ENCODE measurements at places on chromosomes 16 and 17.
A peak's percentile ranks its signal among the peaks of the same experiment; 100 is the strongest.

DNA sequence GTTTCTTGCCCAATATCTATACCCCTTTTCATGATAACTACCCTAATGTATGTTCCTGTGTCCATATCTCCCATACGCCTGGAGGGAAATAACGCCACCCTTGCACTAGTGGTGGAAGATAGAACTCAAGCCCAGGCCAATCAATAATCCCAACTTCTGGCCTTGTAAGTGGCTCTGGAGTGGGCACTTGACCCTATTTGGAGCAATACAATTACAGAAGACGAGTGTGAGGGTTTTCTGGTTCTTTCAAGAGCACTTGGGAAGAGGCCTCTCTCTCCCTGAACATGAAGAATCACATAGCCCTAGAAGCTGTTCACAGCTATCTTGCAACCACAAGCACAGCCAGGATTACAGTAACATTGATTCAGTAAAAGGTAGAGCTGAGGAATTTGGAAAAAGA, 217.9 kb downstream of the RAB11FIP4 start:
- no peak for DNase-seq

DNA sequence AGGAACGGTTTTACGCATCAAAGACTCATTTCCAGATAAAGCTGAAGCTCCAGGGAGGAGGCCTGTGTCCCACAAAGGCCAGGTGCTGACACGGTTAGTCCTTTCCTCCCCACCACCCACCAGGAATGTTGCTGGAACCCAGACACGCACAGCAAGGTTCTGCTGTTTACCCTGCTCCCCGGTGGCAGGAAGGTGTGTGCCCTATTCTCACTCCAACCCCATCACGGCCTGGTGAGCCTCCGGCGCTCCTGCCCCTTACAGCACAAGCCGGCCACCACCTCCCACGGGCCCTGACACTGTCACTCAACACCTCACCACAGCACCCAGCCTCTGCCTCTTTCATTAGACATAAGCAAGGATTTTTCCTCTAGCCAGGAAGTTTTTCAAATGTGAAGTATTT, 47.8 kb downstream of the ANKRD11 start:
- no peak for DNase-seq

DNA sequence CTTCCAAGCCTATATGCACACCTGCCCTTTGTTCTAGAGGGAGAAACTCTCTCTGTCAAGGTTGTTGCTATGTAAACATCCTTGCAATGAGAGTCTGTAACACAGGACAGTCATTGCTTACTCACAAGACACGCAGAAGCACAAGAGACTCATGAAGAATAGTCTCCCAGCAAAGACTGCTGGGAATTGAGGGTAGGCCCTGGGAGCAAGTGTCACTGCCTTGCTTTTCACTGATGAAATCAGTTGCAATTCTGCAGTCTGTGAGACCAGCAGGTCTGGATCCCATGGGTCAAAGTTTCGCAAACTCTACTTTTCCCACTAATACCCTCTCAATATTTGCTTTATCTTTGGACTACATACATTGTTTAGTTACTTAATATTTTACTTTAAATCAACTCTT, 177.4 kb downstream of the FTO start:
- peak; percentile 83 for DNase-seq

DNA sequence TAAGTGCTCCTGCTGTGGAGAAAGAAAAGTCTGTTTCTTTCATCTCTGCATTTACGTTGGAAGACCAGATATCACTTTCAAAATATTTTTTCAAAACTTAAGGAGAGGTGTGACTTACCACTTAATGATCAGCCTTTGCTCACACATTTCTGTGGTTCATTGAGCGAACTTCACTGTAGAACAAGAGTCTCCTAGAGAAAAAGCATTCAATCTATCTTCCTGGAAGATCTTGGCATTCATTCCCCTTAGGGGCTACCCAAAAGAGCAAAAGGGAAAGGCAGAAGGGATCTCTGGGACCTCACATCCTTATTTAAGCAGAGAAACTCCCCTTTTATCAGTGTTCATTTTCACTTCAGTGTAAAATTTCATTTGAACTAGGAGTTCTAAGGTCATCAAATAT, 61.2 kb downstream of the HS3ST3A1 start:
- DNase-seq = peak; percentile 78

GRCh38 chr16:49854796-49855203, 1.1 kb downstream of the ZNF423 start:
- peak; percentile 43 for DNase-seq

DNA sequence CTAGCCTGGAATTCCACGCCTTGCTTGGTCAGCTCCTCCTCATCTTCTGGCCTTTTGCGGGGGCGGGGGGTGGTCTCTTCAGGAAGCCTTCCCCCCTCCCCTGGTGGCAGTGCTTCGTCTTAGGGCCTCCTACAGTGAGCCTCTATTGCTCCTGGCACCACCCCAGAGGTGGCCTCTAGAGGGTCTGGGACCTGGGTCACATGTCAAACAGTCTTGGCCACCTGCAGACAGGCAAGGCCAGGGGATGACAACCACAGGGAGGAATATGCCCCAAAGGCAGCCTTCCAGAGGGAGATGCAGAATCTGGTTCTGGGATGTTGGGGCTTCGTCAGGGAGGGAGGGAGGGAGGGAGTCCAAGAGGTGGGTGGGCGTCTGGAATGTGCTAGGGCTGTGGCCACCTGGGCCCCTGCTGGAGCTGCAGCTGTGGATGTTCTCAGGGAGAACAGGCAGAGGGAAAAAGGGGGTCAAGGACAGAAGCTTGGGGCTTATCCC, 50.6 kb downstream of the SMPD3 start:
- no peak for DNase-seq

- peak; percentile 76 for DNase-seq
Measured at GRCh38 chr17:76141212-76142038, at the start of gene FOXJ1. Gene FOXJ1 (minus strand): TSS chr17:76141245. CDS start chr17:76140395, 850 bp downstream.

- DNase-seq = peak; percentile 39
Measured at GRCh38 chr16:20300312-20301097, 26.8 kb downstream of the GP2 start.

- DNase-seq = no peak
Measured at GRCh38 chr17:79301469-79301868, 226.8 kb downstream of the ENGASE start.

DNA sequence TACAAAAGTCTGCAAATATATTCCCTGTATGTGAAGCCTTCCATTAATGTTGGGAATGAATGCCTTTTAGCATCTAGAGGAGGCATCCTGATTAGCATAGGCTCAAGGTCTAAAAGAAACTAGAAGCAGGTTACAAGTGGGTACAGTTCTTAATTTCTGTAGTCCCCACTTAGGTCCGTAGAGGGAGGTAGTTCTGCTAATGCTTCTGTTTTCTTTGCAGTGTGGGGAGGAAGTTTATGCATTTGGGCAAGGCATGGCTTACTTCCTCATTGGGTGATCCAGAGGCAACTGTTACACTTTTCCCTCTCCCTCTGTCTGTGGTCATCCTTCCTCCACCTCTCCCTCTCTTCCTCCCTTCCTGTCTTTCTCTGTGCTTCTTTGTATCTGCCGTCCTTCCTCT, 108.4 kb upstream of the ZKSCAN2 start:
- DNase-seq = no peak

GRCh38 chr16:64398793-64399192, 723.1 kb downstream of the CDH11 start:
- DNase-seq = peak; percentile 73

- DNase-seq = peak; percentile 31
Measured at GRCh38 chr17:2292100-2292499, 11.5 kb downstream of the SMG6 start.

GRCh38 chr16:82660966-82661365, 34.2 kb downstream of the CDH13 start:
- no peak for DNase-seq

DNA sequence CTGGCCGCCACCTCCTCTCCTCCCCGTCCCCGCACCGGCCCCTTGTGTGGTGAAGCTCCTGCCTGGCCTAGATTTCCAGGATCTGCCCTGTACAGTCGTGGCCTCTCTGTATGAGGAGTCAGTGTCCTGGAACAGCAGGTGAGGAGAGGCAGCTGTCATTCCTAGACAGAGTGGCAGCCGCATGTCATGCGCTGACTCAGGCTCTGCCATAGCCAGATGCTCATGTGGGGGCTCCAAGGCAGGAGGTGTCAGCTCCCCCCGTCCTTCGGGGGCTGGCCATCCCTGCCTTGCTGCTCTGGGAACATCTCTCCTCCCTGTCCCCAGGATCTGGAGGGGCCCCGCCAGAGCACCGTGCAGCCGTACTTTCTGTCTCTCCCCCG, 60.4 kb downstream of the BAIAP2 start:
- peak; percentile 30 for DNase-seq

- no peak for DNase-seq
Measured at GRCh38 chr16:10935226-10935915, 6.9 kb downstream of the DEXI start.

DNA sequence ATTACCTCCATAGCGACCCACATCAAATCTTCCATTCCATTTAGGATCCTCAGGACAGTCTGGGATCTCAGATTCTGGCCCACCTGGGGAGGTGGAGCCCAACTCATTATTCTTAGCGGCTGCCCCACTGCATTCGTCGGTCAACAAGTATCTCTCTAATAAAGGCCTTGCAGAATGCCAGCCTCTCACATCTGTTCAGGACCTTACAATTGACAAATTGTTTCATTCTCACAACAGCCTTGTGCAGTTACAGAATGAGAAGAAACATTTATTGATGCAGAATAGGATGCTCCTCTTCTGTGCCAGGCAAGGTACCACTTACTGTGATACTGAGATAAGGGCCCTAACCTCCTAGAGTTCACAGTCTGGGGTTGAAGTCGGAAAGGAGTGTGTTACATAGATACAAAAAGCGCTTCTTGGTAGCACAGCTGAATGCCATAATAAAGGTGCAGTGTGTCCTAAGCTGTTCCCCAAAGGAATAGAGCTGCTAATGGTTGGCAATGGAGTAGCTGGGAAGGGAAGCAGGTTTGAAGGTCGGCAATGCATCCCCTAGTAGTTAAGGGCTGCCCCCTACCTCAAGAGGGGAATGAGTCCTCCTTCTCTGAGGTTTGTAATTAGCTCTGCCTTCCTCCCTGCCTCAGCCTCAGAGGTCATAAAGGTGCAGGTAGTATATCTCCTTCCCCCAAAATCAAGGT, 2.3 kb upstream of the MPP2 start:
- no peak for DNase-seq

- no peak for DNase-seq
Measured at GRCh38 chr17:81457917-81458555, 54.6 kb downstream of the ACTG1 start.

GRCh38 chr16:47448830-47449575, 11.9 kb downstream of the ITFG1 start:
- no peak for DNase-seq

- no peak for DNase-seq
Measured at GRCh38 chr17:69466451-69466850, 52.0 kb downstream of the MAP2K6 start.

- no peak for DNase-seq
Measured at GRCh38 chr16:21159281-21159951, 942 bp downstream of the LDAF1 start.

DNA sequence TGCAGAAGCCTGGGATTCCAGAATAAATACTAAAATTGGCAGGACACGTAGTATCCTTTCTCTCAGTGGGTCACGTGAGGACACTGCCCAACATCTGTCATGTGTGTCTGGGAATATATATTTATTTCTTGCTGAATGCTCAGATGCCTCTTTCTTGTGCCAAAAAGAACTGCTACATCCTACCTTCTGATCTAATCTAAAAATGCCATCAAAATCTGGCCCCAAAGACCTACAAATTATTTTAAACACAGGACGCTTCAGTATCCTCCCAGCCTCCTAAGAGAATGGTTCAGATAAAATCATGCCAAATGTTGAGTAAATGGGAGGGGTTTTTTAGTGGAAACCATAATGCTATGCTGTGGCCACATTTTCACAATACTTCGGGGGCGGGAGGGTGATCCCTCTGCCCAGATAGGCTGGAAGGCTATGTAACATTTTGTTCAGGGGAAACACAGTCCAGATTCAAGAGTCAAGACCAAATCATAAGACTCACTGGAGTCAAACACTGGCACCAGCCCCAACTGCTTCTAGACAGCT, 22.9 kb upstream of the CORO6 start:
- peak; percentile 67 for DNase-seq

- DNase-seq = no peak
Measured at GRCh38 chr16:22428654-22429053, 54.2 kb upstream of the CDR2 start.

DNA sequence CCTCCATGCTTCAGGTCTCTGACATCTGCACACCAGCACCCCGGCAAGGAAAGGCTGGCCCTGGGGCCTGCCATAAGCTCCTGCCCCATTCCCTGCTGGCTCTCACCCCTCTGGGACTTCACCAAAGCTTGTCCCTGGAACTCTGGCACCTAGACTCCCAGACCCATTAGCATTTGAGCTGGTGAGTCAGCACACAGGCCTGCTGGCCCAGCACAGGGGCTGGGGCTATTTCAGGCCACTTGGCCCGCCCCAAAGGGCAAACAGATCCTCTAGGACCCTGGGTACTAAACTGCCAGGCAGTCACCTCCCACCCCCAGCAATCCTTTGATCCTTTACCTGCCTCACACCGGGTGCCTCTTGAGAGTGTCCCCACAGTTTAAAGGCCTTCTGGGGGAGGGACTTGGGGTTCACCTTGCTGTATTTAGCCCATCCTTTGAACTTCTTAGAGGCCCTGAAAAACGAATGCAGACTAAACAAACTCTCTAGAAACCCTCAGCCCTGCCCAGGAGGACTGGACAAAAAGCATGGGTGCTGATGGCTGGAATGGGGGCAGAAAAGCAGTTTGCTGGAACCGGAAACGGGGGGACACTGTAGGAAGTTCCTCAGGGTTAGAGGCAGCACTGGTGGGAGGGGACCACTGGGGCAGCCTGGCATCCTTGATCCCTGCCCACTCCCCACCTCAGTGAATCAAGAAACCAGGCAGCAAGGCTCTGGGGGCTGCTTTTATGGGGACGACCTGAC, 3.2 kb upstream of the SAMD14 start:
- DNase-seq = peak; percentile 55

DNA sequence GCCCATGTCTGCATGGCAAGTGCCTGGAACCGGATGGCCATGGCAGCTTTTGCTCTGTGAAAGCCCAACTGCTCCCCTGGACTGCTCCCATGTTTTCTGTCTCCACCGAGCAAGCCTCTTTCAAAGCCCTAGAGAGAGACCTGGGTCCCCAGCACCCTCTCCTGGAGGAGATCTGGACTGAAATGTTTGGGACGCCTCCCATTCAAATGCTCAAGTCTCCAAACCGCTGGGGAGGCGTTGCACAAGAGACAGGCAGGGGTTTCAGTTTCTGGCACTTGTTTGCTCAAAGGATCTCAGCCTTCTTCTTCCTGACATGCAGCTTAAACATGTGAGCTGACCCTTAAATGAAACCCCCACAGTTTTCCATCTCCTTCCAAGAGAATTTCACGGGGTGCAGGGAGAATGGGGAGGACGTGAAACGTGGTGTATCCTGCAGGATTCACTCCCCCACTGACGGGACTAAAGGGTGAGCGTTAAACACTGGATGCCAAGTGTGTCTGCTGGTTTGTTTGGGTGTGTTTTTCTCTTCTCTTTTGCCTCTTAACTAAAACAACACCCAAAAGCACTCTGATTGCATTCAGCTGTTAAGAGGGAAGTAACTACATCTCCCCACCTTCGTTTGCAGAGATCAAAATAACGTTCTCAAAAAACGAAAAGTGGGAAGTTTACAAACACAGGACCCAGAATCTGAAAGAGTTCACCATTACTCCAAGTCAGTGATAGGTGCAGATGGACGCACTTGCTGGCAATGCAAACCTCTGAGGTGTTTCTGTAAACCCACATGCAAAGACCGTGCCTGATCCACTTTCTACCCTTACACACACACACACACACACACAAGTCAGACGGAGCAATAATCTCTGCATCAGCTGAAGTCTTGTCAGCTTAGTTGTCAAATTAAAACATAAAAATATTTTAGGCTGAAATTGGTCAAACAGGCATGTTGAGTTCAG, 256.9 kb downstream of the C16orf95 start:
- DNase-seq = peak; percentile 68
